A172 (cell line): ENCODE measurements at places on chromosomes 12 and 14. TPM values are rescaled to one million over a fixed set of nuclear protein-coding genes. Genes with fewer than 3 reads are reported as not detected.
A peak's percentile ranks its signal among the peaks of the same experiment; 100 is the strongest.

Gene CLEC1A
- not detected in 2 replicates for total RNA-seq

Gene CLEC14A
- not detected in 2 replicates for total RNA-seq

Gene PIANP
- total RNA-seq, result 0.24 and 2.3 TPM in 2 replicates

Gene PLEKHG7
- total RNA-seq, result not detected in 2 replicates

Gene ABCD2
- total RNA-seq, result not detected in 2 replicates

Gene TSHR
- total RNA-seq, result not detected in 2 replicates

Gene TAS2R8
- total RNA-seq, result not detected in 2 replicates

Gene GZMB
- not detected in 2 replicates for total RNA-seq

GRCh38 chr14:39302124-39302810 lies 68.6 kb downstream of the MIA2 start:
- peak; percentile 3 for DNase-seq

DNA sequence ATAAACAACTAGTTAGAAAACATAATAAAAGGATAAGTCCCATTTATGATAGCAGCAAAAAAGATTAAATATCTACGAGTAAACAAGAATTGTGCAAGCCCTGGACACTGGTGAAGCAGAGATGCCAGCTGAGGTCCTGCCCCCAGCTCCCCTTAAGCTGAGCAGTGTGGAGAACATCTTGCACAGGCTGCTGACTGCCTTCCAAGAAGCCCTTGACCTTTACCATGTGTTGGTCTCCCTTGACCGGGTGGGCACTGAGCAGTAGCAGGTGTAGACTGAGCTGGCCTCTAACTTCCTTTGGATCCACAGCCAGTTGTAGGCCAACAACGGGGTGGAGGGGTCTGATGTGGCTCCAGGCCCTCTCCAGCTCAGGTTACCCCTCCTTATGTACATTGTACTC lies 47.7 kb upstream of the PAPLN start:
- no peak for DNase-seq

- DNase-seq, result no peak
Measured at GRCh38 chr14:65599375-65599774, 186.8 kb downstream of the FUT8 start.

- DNase-seq, result no peak
Measured at GRCh38 chr14:38838049-38838978, 264.7 kb downstream of the SEC23A start.

GRCh38 chr12:27185234-27186021 lies 58.7 kb upstream of the STK38L start:
- DNase-seq, result peak; percentile 71

DNA sequence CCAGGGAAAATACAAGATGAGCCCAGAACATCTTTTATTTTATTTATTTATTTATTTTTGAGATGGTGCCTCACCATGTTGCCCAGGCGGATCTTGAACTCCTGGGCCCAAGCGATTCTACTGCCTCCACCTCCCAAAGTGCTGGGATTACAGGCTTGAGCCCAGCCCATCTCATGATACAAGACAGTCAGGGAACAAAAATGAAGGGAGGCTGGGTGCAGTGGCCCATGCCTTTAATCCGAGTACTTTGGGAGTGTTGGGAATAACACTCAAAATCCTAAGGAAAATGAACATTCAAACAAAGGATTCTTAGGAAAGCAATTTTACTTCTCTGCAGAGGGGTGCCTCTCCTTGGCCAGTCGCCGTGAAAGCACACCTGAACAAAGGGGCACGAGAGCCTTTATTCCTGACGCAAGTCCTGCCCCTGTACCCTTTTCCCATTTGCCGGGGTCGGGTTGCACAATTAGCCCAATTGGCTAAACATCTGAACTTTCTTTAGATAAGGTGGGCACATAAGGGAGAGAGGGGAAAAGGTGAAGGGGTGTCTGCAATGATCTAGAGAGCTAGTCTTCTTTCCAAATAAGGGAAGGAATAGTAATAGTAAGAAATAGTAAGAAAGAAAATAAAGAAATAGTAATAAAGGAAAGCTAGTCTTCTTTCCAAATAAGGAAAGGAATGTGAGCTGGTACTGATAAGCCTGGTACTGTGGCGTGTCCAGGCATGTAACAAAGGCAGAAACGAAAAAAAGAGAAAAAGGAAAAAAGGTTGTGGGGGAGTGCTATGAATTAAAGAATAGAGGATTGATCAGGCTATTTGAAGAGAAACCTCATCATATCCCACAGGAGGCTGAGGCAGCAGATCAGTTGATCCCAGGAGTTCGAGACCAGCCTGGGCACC lies 13.4 kb downstream of the NCAPD2 start:
- DNase-seq, result no peak

DNA sequence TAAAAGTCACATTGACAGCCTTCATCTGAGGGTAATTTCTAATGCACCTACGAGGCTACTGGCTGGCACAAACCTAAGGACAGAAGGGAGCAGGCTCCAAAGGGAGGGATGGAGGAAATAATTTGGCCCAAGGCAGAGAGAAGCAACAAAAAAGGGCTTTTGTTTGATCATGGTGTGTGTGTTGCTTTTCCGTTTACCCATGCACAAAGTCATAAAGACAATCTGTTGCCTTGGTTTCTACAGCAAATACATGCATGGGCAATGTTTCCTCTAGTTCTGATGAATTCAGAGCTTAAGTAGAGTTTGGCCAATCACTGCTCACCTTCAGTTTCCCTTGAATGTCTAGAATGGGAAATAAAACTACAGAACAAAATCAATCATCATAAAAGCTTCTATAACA lies 262.5 kb upstream of the CAND1 start:
- DNase-seq, result no peak

DNA sequence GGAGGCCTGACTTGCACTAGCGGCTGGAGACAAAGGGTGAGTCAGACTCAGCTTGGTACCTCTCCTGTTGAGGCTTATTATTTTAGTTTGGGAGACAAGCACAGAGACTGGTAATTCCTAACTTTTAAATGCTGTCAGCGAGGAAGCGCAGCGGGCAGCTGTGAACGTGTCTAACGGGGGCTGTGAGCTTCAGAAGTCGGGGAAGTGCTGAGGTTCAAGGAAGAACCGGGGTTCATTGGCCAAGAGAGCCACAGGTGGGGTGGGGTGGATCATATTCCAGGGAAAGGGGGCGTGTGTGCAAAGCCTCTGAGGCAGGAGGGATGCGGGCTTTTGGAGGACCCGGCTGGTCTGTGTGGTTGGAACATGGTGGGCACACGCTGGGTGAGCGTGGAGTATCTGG lies 36.1 kb upstream of the ADGRD1 start:
- no peak for DNase-seq

- DNase-seq, result no peak
Measured at GRCh38 chr14:99119554-99120525, 152.2 kb downstream of the BCL11B start.

- peak; percentile 22 for DNase-seq
Measured at GRCh38 chr12:69732088-69732487, 6.6 kb upstream of the RAB3IP start.

DNA sequence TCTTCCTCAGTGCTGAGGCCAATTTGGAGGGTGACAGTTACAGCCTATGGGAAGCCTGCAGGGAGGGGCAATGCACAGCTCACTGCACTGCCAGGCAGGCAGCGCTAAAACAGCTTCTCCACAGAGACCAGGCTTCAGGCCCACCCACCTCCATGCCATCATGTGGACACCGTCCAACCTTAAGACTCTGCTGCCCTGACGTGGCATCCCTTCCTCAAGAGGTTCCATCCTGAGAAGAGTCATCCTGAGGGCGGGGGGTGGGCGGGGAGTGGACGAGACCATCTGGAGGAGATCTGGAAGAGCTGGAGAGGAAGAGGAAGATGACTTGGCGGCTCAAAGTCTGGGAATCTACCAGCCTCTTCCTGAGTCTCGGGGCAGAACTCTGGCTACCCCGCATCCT lies 8.4 kb upstream of the ACVRL1 start:
- peak; percentile 92 for DNase-seq

DNA sequence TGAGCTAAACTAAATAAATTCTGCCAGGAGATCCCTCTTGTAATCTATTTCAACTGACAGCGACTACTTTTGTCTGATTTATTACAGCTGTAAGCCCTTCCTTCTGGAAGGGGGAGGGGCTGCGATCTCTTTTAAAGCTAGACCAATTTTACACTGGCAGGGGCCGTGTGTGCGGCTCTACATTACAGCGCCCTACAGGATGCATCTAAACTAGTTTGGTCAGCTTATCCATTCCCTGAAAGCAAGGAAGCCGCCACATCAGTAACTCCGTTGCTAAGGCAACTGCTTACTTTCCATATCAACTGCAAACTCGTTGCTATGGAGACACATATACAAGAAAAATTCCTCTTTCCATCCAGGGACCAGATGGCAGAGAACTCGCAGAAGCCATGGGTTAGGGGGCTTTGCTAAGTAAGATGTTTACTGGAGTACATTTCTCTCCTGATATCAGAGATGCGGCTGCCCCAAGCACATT lies 17.4 kb downstream of the FOXN3 start:
- no peak for DNase-seq

GRCh38 chr12:9732921-9733461 lies at the start of gene CLECL1:
CLECL1 (minus strand) TSS chr12:9733097.
- no peak for DNase-seq

GRCh38 chr12:128813883-128814282 lies 9.9 kb downstream of the SLC15A4 start:
- no peak for DNase-seq
